ENCODE measurements at places on chromosomes 5 and 9.

- no peak for DNase-seq
Observed at GRCh38 chr9:105236261-105236660, 8.2 kb upstream of the SLC44A1 start.

DNA sequence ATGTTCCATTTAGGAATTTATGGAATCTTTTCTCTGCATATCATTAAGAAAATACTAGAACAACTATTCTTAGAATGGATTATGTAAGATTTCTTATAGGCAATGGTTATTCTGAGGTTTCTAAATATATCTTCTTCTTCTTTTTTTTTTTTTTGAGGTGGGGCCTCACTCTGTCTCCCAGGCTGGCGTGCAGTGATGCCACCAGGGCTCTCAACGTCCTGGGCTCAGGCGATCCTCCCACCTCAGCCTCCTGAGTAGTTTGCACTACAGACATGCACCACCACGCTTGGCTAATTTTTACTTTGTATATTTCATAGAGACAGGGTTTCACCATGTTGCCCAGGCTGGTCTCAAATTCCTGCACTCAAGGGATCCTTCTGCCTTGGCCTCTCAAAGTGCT lies 137.2 kb downstream of the SREK1 start:
- no peak for DNase-seq

DNA sequence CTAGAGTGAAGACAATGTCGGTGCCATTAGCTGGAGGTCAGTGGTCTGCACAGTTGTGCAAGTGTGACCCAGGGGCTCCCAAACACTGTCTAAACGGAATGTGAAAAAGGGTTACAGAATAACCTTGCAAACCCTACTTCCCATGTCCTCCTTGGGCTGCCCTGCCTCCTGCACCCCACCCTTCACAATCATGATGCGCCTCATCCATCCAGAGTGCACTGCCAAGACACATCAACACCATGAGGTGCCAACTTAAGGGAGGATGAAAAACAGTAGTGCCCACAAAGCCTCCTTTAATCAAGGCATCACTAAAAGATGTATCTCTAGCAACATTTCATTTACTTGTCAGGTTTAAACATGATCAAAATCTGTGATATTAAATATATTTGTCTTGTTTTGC lies 87.1 kb downstream of the SETX start:
- no peak for DNase-seq

GRCh38 chr5:149863830-149864229 lies 80.8 kb downstream of the PDE6A start:
- DNase-seq: no peak

GRCh38 chr9:133803028-133803585 lies 65.0 kb upstream of the SARDH start:
- no peak for DNase-seq

DNA sequence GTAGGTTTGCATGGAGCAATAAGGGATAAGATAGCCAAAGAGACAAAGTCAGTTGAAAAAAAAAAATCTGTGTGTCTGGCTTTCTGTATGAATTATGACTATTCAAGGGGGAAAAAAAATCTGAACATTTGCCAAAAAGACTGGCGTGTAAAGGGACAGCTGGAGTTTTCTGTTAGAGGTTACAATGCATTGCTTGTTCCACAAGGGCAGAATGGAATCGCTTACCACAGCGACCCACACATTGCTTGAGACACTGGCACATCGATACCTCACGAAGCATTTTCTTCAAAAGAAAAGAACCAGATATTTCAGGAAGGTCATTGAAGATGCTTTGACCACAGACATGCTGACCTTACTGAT lies 327.8 kb downstream of the TMEM167A start:
- no peak for DNase-seq

GRCh38 chr5:74432216-74432615 lies 208.3 kb downstream of the ENC1 start:
- DNase-seq: no peak

GRCh38 chr5:67026278-67026677 lies 170.3 kb downstream of the CD180 start:
- DNase-seq: no peak

DNA sequence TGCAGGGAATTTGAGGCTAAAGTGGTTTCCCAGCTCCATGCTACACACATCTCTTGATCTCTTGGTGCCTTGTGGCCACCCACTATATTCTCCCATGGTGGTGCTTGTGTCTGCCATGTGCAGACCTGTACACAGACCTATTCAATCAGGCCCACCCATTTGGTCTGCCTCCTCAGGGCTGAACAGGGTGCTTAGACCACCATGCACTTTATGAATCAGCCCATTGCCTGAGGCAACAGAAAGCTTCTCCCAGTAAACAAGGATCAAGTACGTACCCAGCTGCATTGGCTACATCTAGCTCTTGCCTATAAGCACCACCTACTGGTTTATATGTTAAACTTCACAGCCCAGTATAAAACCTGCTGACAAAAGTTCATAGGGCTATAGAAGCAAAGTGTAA lies 664.3 kb upstream of the EDIL3 start:
- no peak for DNase-seq

DNA sequence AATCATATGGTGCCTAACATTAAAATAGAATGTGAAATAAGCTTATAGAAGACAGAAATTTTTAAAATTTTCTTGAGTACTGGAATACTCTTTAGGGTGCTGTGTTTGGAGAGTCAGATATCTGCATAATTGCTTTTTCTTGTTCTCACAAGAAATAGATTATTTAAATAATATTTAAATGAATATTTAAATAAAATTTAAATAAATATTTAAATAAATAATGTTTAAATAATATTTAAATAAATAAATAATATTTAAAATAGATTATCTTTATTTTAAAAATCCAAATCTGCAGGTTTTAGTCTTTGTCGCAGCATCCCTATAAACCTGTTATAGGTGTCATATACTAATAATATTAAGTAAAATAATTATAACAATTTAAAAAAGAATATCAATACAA lies 1589.4 kb downstream of the MAT2B start:
- no peak for DNase-seq

DNA sequence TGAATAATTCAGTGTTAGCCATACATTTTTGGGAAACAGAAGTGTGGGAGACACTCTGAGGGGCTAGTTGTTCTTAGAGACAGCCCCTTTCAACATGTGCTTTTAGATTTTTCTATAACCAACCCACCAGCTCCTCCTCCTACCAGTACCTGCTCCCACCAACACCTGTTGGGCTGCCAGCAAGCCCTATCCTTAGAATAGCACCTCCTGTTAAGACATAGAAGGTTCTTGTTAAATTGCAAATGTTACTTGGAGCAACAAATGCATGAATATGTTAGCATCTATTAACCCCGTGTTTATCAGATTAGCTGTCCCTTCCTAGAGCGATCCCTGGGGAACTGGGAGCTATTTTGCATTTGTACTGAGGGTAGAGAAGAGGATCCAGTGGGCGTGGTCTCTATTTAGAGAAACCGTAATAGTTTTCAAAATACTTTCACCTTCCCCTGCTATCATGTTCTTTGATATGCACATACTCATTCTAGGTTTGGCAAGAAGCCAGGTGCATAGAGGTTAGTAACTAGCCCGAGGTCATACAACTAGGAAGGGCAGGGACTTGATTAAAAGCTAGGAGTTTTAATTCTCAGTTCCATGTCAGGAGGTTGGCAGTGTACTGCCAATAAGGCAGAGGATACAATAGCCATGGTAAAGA lies 334.4 kb downstream of the KCTD16 start:
- DNase-seq: no peak

Measured in BJ (cell line).